Stomach (tissue), 19 donors: ENCODE measurements at places on chromosomes 3 and 15. TPM values are rescaled to one million over a fixed set of nuclear protein-coding genes. Genes with fewer than 3 reads are reported as not detected.
A peak's percentile ranks its signal among the peaks of the same experiment; 100 is the strongest.

- no peak overlapping the region for H3K4me3 ChIP-seq
- no peak overlapping the region for H3K27ac ChIP-seq
- H3K4me1 ChIP-seq = no peaks in the 10 kb centered on the region
- no peak for DNase-seq
- H3K27me3 ChIP-seq = no peaks in the 10 kb centered on the region
These were observed 80.7 kb downstream of the CHST2 start for GRCh38 chr3:143200001-143200924.

DNA sequence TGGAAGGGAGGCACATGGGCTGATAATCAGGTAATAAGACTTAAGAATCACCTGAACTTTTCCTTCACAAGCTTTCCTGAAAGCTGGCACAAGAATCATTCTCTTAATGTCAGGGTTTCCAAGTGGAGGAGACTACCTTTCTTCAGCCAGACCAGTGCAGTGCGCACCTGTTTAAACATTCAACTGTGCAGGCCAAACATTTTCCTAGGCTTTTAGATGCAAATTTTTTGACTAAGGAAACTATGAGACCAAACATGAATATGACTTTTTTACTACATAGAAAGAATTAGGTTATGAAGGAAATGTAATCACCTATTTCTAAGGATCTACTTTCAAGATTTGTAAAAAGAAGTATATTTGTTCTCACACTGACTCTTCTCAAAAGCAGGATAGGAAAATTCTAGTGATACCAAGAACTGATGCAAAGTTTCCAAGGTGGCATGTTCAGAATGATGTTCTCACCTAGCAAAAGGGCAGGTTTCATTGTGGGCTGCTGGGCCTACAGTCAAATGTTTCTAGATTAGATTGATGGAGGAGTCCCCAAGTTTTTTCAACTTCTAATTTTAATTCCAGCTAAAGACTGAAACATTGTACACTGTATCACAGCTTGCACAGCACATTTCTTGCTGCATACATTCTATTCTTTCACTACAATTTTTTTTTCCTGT is 339.1 kb downstream of the TIGIT start:
- no peak overlapping the region for H3K4me3 ChIP-seq
- no peaks in the 10 kb centered on the region for H3K4me1 ChIP-seq
- H3K27ac ChIP-seq = no peak overlapping the region

DNA sequence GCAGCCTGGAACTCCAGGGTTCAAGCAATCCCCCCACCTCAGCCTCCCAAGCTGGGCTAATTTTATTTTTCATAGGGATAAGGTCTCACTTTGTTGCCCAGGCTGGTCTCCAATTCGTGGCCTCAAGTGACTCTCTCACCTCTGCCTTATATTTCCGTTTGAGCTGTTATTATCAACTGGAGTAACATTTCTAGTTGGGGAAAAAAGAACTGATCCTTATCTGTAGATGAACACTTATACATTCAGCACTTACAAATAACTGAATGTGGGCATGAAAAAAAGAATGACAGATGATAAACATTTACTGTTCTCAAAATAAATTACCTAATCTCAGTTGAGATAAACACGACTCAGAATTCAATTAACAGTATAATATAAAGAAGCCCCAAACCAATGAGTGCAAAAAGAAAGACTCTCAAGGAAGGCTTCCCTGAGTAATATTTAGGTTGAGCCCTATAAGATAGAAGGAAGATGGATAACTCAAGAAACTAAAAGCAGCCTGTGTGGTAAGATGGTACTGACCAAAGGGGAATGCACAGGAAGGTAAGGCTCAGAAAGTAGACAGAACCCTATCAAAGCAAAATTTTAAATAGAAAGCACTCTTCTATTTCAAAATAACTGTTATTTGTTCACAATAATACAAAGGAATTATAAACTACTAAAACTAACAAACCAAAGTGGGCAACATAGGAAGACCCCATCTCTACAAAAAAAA is 11.8 kb downstream of the UBE3A start:
- no peaks in the 10 kb centered on the region for H3K27me3 ChIP-seq
- H3K4me1 ChIP-seq = peaks cover 12% of the 10 kb centered on the region
- DNase-seq = no peak
- no peak overlapping the region for H3K27ac ChIP-seq

DNA sequence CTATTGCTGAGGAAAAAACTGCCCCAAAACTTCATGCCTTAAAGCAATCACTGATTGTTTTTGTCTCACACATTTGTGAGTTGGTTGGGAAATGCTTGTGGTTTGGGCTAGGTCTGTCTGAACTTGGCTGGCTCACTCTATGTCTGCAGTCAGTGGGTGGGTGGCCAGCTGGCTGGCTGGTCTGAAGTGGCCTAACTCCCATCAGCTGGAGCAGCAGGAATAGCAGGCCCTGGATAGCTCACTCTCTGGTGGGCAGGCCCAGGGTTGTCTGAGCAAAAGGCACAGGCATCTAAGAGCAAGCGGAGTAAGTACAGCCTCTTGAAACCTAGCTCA is 37.7 kb upstream of the PRR20G start:
- no peaks in the 10 kb centered on the region for H3K36me3 ChIP-seq
- no peak overlapping the region for H3K27ac ChIP-seq

GRCh38 chr3:128814060-128814459 is 65.4 kb upstream of the ACAD9 start:
- H3K27me3 ChIP-seq = no peaks in the 10 kb centered on the region
- peaks cover 95% of the 10 kb centered on the region for H3K36me3 ChIP-seq
- H3K4me1 ChIP-seq = peaks cover 13% of the 10 kb centered on the region
- peak overlapping the region; percentile 7 for H3K27ac ChIP-seq

GRCh38 chr3:127458696-127459604 is 131.6 kb downstream of the TPRA1 start:
- H3K27ac ChIP-seq = no peak overlapping the region
- no peak overlapping the region for H3K4me3 ChIP-seq
- H3K4me1 ChIP-seq = peaks cover 24% of the 10 kb centered on the region
- DNase-seq = peak; percentile 69

GRCh38 chr15:66846031-66846430 is 144.0 kb downstream of the SMAD6 start:
- H3K27ac ChIP-seq = no peak overlapping the region
- no peak overlapping the region for H3K4me3 ChIP-seq
- no peaks in the 10 kb centered on the region for H3K27me3 ChIP-seq
- DNase-seq = no peak

GRCh38 chr3:50342813-50343633 is 2.4 kb upstream of the RASSF1 start:
- peaks cover 37% of the 10 kb centered on the region for H3K4me1 ChIP-seq
- no peaks in the 10 kb centered on the region for H3K27me3 ChIP-seq
- H3K4me3 ChIP-seq = no peak overlapping the region
- DNase-seq = no peak
- peaks cover 6% of the 10 kb centered on the region for H3K36me3 ChIP-seq

Gene BOC
- 39.1 TPM for total RNA-seq

Gene WWTR1
- total RNA-seq = 89.4 TPM

Gene HTR3E
- not detected for total RNA-seq

Gene TMEM44
- 352 TPM for total RNA-seq

Gene ARPP21
- total RNA-seq = 5.0 TPM
